ENCODE measurements at places on chromosomes 1 and 21.

- DNase-seq, result no peak
Measured at GRCh38 chr1:109477821-109478220, 5.9 kb upstream of the ATXN7L2 start.

- peak; percentile 35 for DNase-seq
Measured at GRCh38 chr1:225928186-225929175, 4.4 kb upstream of the PYCR2 start.

DNA sequence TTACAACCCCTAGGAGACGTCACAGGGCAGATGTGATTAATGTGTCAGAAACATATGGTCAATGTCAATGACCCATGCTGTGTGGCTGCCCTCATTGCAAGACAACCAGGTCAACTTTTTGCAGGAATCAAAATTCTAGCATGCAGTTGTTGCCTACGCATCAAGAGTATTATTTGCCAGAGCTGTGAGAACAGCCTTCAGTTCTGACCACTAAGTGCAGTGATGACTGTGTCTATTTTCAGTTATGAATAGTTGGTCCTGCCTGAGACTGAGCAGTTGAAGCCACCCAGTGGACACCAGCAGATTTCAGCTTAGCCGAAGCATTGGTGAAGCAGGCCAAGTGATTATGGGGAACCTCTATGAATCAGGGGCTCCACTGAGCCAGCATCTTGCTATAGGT lies 47.3 kb downstream of the LYPLAL1 start:
- DNase-seq, result no peak

- DNase-seq, result no peak
Measured at GRCh38 chr1:44806704-44807363, at the start of gene DYNLT4. DYNLT4 (minus strand) TSS chr1:44807351; CDS start chr1:44806668, 683 bp downstream.

- no peak for DNase-seq
Measured at GRCh38 chr1:184443201-184443600, 56.4 kb downstream of the C1orf21 start.

DNA sequence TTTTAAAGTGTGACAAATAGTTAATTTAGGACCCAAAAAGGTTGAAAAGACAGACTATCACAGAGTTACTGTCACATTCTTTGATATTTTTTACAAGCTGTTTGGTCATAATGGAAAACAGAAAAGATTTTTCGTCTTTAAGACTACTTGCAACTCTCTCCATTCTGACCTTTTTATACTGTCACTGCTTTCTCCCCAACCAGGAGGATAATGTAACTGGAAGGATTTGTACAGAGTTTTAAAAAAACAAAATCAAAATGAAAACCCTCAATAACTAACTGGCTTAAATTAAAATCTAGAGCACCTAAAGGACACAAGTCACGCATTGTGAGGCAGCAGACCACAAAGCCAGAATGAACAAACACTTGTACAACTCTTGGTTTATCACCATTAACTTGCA lies 257.7 kb downstream of the FAF1 start:
- DNase-seq, result no peak

DNA sequence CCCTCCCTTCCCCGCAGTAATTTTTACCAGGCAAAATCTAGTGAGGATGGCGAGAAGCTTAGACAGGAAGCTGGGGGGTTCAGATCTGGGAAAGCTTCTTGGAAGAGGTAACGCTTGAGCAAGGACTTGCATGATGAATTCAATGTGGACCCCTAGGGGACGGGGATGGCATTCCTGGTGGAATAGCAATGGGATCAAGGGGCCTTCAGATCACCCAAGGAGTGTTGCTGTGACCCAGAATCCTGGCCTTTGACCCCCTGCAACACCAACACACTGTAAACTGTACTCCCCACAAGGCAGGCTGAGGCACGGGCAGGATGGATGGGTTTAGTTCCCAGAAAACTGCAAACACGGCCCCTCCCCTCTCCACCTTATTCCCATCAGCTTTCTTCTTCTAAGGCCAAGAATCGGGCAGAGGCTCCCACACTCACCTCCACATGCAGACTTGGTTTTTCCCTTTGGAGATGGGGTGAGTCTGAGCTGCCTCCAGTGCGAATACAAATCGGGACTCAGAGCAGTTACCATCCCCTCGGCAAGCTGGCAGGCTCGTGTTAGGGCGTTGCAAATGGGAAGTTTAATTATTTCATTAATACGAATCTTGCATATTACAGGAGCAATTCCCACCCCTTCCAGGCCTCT lies 20.1 kb downstream of the DISP3 start:
- no peak for DNase-seq

DNA sequence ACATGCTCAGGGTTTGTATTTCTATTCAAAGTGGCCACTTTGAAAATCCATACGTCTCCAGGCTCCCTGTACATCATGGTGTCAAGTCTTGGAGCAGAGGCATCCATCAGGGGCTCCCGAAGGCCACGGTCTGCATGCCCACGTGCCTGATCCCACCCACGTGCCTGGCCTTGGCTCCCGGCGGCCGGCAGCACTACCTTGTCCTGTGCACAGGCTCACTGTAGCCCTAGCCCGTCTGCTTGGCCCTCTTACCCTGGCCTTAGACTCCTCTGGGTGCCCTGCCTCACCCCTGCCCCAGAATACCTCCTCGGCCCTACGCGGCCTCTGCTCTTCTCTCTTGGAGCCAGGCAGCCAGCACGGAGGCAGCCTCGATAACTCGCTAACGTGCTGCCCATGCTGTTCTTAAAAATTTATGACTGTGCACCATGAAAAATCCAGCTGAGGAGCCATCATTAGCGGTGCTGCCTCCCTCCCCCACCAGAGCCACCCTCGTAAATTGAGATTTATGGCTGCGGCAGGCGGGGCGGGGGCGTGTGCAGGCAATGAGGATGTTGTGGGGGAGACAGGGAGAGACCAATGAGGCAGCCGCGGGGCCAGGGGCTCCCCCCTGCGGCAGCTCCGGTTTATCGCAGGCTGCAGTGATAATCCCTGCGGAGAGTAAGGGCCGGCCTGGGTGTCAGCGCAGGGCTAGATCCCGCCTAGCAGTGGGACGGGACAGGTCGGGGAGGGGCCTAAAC lies 24.6 kb downstream of the DMAP1 start:
- DNase-seq, result peak; percentile 14

DNA sequence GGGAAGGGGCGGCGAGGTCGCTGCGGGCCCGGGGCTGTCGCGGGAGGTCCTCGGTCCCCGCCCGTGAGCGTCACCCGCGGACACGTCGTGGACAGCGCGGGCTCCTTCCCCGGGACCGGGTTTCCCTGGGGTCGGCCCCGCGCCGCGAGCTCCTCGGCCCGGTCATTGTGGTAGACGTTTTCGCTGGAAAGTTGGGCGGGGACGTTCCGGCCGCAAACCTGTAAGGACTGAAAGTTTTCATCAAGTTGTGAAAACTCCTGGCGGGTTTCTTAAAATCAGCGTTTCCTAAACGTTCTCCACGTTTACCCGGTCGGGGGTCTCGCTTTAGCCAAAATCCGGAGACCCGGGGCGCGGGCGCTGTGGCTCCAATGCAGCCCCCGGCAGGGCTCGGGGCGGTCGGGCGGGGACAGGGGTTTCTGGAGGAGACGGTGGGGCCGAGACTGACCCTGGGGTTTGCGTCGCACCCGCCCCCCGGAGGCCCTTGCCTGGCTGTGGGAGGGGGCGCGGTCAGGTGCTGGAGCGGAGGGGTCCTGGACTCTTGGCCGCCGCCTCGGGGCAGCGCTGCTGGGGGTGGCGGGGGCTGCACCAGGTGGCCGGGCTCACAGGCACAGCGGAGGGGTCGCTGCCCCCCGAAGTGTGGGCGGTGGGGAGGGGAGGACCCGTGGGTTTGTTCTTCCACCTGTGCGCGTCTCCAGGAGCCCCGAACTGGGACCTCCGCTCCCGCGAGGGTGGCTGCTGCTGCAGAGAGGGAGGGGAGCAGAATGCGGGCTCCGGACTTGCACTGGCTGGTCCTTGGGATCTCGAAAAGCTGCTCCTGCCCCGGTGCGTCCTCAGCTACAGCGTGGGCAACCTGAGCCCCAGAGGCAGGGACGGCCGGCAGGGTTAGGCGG lies 827 bp downstream of the PRKCZ start:
- DNase-seq, result no peak

DNA sequence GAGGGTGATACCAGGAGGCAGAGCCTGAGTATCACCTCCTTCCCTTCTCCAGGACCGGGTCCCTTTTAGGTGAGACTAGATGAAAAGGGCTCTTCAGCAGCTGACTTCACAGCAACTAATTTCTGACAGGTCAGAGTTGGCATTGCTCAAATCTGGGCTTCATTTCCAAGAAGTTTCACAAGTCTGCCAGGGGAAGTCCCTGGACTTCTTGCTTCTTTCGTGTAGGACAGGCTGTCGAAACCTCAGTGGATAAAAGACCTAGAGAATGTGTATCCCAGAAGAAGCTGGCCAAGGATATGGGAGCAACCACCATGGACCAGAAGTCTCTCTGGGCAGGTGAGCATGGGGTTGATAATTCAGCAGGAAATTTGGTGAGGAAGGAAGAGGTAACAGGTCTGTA lies at the start of gene CHI3L2:
Gene CHI3L2, plus strand, starts transcription at position 280 of the 400 bp plus-strand sequence. Its CDS starts 17 bp downstream, at position 297.
- DNase-seq, result no peak

DNA sequence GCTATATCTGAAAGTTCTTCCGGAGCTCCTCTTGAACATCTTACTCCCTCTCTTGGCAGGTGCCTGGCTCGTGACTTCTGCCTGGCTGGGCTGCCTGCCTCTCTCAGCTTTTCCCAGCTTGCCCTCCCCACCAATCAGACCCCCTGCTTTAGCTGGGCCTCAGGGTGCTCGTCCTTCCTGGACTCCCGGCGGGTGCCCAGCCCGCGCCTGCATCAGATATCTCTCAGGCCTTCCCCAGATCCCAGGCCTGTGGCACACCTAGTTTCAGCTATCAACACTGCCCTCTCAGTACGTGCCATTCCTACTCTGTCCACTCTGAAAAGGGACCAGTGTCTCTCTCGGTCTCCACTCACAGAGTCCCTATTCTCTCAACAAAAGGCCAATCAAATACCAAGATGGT lies 96.5 kb upstream of the CLDN14 start:
- DNase-seq, result no peak

DNA sequence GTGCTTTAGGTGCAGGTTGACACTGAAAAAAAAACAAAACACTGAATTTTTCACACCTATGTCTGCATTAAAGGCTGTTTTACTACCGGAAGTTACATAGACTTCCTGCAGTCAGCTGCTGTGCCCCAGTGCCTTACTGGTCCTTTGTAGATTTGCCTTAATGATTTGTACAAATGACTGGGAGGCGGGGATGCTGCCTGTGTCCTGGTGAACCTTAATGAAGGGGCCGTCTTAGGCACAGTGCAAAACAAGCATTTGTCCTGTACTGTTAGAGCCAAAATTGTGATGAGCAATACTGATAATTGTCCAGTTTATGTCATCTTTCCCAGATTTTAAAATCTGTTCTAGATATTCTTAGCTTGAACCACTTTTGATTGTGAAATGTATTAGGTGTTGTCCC lies 90.9 kb upstream of the PGD start:
- DNase-seq, result peak; percentile 74

DNA sequence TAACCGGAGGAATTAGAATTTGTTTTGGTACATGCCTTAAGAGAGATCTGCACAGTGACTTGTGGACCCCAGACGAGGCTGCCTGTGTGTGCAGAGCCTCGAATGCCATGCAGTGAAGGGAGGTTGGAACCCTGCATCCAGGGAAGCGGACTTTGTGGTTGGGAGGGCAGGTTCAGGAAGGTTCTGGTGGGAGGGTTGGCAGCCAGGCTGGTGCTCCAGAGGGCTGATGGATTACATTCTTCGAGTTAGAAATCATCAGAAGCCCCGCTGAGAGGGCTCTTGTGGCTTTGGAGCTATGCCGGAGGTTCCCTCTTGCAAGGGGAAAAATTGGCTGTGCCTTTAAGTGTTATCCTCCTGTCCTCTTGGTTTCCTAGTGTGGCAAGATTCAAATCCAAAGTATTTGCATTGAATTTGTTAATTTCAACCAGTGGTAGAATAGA lies 21.1 kb downstream of the ROR1 start:
- no peak for DNase-seq

- no peak for DNase-seq
Measured at GRCh38 chr1:19342062-19342750, 30.1 kb downstream of the SLC66A1 start.

GRCh38 chr1:234669499-234669898 lies 59.5 kb upstream of the IRF2BP2 start:
- DNase-seq, result no peak

DNA sequence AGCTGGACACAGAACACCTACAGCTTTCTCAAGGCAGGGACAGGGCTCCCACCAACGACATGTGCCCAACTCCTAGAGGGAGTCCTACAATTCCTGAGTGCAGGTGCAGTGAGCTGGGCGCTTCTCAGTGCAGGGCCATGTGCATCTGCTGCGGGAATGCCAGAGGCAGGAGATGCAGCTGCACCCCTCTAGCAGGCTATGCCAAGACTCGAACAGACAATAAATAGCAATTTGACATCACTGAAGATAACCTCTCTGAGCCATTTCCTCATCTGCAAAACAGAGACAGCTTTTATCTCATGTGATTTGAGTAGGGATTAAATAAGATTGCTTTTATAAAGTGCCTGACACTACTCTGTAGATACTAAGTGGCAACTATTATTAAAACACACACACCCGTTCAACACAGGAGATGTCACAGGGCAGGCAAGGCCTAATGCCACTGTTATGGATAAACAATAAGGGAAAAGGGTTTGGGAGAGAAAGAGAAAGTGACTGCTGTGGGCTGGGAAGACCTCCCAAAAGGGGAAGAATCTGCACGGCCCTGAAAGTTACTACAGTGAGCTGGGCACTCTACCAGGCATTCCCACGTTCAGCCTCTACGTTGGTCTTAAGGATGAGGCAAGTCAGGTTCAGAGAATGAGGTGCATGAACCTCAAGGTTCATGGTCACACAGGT lies 5.7 kb downstream of the SLC9A1 start:
- no peak for DNase-seq

- DNase-seq, result no peak
Measured at GRCh38 chr1:34086561-34086960, 78.5 kb downstream of the CSMD2 start.

GRCh38 chr1:65163201-65163805 lies 15.3 kb downstream of the AK4 start:
- no peak for DNase-seq

DNA sequence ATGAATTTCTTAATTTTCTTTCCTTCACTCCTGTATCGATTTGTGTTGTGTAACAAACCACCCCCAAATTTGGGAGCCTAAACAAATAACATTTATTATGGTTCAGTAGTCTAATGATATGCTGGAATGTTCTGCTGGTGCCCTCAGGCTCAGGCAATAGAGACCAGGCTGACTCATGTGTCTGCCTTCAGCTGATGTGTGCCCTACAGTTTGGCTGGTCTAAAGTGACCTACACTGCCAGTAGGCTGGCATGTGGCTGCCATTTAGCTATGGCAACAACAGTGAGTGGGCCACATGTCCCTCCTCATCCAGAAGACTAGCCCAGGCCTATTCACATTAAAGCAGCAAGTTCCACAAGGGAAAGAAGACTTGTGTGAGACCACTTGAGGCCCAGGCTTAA lies 115.8 kb downstream of the PTPRC start:
- DNase-seq, result no peak
